ENCODE measurements at places on chromosomes 6 and 20.

GRCh38 chr6:56803594-56803993, 151.3 kb upstream of the BEND6 start:
- DNase-seq: peak; percentile 33

GRCh38 chr6:28446818-28447511, 3.7 kb upstream of the ZSCAN23 start:
- DNase-seq: peak; percentile 7

GRCh38 chr6:118260833-118261232, 287.3 kb upstream of the PLN start:
- DNase-seq: peak; percentile 4

GRCh38 chr6:130513770-130514169, 148.0 kb downstream of the TMEM200A start:
- DNase-seq: peak; percentile 83

GRCh38 chr6:150902142-150902776, 36.8 kb downstream of the MTHFD1L start:
- DNase-seq: peak; percentile 44

Measured in iris pigment epithelial cell (primary cell).